ENCODE measurements at places on chromosomes 5 and 9.

- DNase-seq = no peak
Measured at GRCh38 chr5:102651466-102651865, 103.6 kb upstream of the PAM start.

- DNase-seq = no peak
Measured at GRCh38 chr9:98067184-98067583, 10.7 kb downstream of the NANS start.

- no peak for DNase-seq
Measured at GRCh38 chr9:137607141-137607857, 1.8 kb downstream of the ARRDC1 start.

DNA sequence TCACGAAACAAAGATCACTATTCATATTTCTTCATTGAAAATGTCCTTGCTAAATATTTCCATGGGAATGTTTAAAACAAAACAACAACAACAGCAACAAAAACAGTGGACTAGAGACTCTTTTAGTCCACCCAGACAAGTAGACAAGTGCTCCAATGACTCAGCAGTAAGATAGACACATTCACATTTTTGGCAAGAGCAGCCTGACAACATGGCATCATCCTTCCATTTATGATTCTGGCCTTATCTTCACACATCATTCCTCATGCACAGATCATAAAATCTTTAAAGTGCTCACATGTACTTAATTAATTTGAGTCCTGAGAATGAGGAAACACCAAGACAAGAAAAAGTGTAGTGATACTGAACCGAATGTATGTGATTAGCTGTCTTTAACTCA is 132.6 kb upstream of the PDE4D start:
- no peak for DNase-seq

DNA sequence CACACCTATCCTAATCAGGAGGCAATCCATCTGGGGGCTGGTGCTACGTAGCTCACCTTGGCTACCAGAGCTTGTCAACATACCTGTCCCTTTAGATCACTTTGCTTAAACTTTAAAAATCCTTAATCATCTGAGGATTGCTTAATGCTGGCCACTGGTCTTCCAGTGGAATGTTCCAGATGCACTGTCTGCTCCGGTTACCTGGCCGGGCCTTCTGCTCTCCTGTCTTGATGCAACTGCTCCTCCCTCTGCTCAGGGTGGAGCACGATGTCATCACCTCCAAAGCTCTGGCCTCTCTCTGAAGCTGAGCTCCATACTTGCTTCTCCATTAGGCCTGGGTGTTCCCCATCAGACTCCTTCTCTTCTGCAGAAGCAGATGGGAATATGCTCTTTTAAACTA is 106.5 kb upstream of the OTULINL start:
- no peak for DNase-seq

DNA sequence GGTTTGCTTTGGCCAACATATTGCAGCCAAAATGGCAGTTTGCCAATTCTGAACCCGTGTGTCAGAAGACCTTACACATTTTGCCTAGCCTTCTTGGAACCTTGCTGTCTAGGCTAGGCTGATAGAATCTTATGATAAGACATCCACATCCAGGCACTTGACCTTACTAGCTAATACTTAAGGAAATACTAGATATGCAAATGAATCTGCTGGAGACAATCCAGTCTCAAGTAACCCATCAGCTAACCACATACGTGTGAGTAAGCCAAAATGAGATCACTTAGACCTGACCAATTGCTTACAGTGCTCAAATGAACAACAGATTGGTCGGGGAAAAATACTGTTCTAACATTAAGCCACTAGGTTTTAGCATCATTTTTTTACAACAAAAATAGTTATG is 1504.6 kb upstream of the CDH9 start:
- DNase-seq = no peak

GRCh38 chr9:133509179-133510083 is 15.3 kb downstream of the MYMK start:
- DNase-seq = no peak

- DNase-seq = no peak
Measured at GRCh38 chr9:3288686-3289085, 237.1 kb downstream of the RFX3 start.

- DNase-seq = no peak
Measured at GRCh38 chr9:113668061-113668460, 204.5 kb downstream of the RGS3 start.

- DNase-seq = no peak
Measured at GRCh38 chr9:89022902-89023301, 31.6 kb downstream of the S1PR3 start.

- no peak for DNase-seq
Measured at GRCh38 chr5:127170918-127171600, 97.8 kb upstream of the C5orf63 start.

DNA sequence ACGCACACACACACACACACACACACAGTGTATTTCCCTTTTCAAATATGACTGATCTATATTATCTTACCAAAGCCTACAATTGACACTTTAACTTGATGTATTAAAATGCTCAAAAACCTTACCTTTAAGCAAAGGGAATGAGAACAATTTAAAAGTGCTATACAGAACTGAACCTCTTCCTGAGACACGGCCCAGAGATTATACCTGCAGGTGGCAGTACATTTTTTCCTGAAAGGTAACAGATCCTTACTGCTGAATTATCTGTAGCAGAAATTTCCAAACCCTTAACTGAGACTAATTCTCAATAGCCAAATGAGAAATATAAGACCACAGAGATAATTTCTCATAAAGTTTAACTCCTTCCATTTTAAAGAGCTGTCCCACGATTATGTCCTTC is 91.1 kb downstream of the MYO10 start:
- no peak for DNase-seq
